ENCODE measurements at places on chromosomes 12 and 14.

DNA sequence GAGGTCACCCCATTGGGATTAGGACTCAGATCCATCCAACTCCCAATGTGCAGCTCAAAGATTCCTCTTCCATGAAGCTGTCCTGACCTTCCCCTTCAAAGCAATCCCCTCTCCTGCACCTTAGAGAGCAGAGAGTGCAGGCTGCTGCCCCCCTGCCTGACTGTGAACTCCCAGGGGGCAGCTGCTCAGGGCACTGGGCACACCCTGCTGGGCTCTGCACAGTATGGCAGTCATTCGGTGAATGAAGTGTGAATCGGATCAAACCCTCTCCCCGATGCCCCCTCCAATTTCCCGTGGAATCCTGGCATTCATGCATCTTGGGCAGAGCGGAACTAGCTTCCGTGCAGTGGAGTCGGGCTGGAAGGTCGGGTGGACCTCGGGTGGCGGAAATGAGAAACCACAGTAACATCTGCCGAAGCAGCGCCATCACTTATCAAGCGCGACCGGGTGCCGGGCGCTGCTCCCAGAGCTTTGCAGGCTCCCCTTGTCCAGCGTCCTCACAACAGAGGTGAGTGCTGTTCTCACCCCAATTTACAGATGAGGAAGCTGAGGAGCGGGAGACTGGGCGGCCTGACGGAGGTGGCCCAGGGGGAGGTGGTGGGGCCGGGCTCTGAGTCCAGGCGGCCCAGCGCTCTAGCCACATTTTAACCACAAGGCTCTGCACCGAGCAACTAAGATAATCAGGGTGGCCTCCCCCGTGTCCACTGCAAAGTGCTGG is 14.7 kb downstream of the GALNT9 start:
- DNase-seq, result no peak

DNA sequence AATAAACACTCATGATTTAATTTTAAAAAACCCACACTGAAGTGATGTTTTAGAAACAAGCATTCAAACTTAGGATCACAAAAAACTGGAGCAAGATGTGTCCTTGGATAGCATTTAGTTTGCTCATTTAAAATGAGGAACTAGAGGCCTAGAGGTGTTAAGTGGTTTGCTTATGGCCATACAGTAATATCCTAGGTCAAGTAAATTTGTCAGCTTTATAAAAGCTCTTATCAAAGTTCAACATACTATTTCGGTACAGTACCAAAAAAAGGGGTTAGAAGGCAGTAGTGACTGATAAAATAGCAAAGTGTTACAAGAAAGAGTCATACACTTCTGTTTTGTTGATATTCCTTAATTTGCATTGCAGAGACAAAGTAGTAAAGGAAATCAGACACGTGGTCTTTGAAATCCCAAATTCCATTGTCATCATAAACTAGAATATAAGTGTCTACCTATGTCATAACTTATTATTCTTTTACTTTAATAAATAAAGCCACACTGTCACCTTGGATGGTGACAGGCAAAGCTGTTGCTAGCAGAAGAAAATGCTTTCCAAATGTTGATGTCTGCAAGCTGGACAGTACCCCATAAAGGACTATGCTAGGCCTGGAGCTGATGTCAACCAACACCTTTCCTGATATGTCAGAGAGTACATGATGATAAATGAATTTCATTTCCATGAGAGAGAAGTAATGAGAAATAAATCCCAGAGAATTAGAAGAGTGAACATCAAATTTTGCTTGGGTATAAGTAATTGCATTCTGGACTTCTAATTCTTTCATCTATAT is 17.6 kb upstream of the SRP54 start:
- DNase-seq, result no peak

DNA sequence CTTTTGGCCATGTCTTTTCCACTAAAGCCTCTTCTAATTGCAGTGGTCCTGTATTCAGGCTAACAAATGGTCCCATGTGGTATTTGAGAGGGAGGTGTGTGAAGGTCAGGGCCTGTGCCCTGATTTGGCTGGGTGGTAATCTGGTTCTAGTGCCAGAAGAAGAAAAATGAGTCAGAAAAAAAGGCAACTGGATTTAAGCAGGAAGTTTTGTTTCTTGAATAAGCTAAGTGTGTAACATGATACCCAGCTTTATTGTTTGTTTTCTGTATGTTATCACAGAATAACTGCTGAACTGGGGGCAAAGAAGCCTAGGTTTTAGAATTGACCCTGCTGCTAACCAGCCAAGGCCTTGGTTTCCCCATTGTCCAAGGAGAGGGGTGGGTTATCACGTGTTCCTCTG is 134.0 kb downstream of the ANO6 start:
- DNase-seq, result no peak

- DNase-seq, result no peak
These were observed 448 bp downstream of the FBXL14 start for GRCh38 chr12:1594006-1594260.

DNA sequence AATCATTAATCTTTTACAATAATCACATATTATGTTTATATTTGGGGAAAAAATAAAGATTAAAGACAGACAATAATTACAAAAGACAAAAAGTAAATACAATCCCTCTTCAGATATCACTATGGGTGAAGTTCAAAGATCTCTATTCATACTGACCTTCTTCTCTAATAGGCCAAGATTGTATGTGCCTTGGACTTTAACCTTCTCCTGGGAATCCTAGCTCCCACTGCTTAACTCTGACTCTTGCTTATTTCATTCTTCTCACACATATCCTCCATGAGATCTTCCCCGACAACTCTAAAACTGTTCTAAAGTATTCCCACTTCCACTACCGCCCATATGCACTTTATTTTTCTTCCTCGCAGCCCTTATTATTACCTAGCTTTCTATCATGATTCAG is 83.8 kb downstream of the EEA1 start:
- DNase-seq, result no peak

DNA sequence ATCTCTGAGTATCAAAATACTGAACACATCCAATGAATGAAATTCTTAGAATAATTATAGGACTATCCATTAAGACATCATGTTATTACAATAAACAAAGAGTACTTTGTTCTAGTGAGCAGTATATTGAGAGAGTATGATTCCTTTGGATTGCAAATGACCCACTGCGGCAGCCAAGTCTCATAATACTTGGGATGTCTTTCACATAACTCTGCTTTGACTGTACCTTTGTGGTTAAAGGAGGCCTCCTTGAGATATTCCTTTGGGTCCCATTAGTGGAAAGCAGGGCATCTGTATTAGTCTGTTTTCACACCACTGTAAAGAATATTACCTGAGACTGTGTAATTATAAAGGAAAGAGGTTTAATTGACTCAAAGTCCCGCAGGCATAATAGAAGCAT is 593.8 kb downstream of the TRHDE start:
- DNase-seq, result no peak

DNA sequence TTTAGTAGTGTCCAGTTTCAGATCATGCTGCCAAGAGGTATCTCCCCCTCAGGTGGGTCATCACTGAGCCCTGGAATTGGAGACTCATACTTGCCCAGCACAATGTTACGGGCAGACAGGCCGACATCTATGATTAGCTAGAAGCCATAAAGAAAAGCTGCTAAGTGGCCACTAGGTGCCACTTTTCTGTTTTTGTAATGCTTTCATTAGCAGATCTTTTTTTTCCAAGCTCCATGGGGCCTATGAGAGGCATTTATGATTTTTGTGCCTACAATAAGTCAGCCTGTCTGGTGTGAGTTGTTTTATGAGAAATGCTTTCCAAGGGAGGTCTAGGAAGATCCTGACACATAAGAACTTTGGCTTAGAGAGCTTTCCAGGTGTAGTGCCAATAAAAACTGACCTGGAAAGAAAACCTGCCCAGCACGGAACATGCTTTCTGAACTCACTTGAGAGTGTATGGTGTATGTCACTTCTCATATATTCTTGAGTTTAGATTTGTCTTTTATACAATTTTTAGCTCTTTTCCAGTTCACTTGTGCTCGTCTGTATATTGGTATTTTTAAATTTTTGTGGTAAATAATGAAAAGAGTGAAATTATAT is 21.8 kb upstream of the SMCO2 start:
- peak; percentile 53 for DNase-seq

GRCh38 chr12:71158361-71158882 is 623 bp upstream of the TSPAN8 start:
- no peak for DNase-seq

GRCh38 chr14:102571043-102571442 is 21.4 kb upstream of the RCOR1 start:
- DNase-seq, result no peak

GRCh38 chr12:111570084-111570961 is 28.8 kb downstream of the ATXN2 start:
- DNase-seq, result no peak

DNA sequence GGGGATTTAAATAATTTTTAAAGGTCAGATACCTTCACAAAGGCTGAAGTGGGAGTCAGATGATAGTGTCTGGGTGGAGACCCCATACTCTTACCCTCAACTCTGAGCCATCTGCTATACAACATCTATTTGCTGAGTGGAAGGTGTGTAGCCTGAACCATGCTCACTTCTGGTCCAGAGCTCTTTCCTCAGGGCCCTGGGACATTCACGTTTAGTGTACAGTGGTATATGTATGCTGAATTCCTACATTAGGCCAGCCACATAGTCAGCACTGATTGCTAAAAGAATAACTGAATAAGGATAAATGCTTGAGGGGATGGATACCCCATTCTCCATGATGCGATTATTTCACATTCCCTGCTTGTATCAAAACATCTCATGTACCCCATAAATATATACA is 107.3 kb downstream of the KIF26A start:
- DNase-seq, result no peak

DNA sequence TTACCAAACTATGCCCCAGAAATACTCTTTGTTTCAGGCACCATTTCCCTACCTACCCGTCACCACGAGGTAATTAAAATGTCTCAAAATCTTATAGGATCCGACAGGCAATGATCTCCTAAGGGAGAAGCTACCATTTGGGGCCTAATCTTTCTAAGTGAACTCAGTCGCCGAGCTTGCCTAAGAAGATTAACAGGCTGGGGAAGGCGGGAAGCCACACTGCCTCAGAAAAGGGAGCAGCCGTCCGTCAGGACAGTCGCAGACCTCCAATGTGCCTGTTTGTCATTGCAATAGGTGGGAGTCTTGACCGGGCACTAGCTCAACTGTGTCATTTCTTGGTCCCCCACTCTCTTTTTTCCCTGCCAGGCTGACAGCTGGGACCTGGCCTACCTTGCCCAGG is 4.6 kb downstream of the TTC7B start:
- DNase-seq, result no peak

GRCh38 chr12:2227360-2227759 is 174.6 kb downstream of the CACNA1C start:
- no peak for DNase-seq

DNA sequence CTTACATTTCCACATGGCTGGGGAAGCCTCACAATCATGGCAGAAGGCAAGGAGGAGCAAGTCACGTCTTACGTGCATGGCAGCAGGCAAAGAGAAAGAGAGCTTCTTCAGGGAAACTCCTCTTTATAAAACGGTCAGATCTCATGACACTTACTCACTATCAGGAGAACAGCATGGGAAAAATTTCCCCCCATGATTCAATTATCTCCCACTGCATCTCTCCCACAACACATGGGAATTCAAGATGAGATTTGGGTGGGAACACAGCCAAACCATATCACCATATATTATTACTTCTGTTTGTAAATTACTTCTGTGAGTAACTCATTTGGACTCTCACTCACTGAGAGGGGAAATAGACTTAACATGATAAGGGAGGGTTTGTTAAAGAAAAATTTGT is 1496.8 kb upstream of the TMEM132C start:
- DNase-seq, result no peak

- DNase-seq, result no peak
These were observed 19.7 kb downstream of the SOAT2 start for GRCh38 chr12:53122961-53123468.

GRCh38 chr14:106844608-106845285 is 1318.4 kb downstream of the TMEM121 start:
- DNase-seq, result peak; percentile 30

- DNase-seq, result no peak
These were observed 45.0 kb upstream of the KRR1 start for GRCh38 chr12:75556311-75556899.

- DNase-seq, result no peak
These were observed 5.6 kb downstream of the NECAP1 start for GRCh38 chr12:8087666-8088065.

GRCh38 chr14:90981636-90982035 is 78.8 kb downstream of the RPS6KA5 start:
- no peak for DNase-seq

DNA sequence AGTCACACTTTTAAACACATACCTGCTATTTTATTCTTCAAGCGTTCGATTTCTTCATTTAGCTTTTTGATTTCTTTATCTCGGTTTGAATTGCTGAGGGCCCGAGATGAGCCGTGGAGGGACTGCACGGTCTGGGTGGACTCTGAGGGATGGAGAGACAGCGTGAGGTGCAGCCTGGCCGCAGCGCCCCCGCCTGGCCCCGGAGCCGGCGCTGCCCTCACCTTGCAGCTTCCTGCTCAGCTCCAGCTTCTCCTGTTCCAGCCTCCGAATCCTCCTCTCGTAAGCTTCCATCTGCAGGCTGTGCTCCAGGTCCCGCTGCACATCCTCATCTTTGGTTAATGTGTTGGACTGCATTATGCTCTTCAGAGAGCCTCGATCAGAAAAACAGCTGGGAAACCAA is 53.2 kb downstream of the AMN start:
- no peak for DNase-seq

GRCh38 chr12:68317047-68317667 is 15.0 kb downstream of the MDM1 start:
- DNase-seq, result no peak

GRCh38 chr12:95815632-95816212 is 25.2 kb upstream of the NTN4 start:
- DNase-seq, result peak; percentile 28

DNA sequence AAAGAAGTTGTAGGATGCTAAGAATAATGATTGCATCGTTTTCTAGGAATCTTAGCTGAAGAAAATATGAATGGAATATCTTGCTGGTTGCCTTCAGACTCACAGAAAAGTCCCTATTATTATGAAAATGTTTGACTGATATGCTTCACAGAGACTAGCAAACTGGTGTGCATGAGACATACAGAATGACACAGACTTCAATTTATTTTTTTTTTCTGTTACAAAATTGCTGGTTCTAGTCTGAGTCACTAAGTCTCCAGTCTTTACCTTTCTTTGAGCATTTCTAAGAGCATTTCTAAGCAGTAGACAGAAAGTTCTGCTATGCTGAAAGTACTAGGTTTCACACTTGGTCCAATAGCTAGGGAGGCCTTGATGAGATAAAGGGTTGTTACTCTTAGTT is 377.6 kb upstream of the ATP2B1 start:
- no peak for DNase-seq

DNA sequence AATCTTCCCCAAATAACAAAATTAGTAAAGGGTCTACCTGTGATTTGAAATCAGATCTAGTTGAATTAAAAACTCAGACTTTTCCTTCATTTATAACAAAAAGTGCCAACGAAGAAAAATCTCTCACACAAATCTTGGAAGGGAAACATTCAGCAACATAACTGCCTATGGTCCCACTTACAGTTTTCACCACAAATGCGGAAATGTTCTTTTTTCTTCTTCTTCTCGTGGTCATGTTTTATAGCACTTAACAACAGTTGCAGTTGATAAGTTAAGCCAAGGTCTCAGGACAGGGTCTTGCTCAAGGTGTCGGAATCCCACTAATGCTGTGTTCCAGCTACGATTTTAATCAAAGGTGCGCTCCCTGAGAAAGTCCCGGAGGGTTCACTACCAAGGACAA is 10.1 kb downstream of the RNASE6 start:
- no peak for DNase-seq

All from globus pallidus (tissue), 1 donor.